Activated T-helper 2 cell treated with anti-CD3 and anti-CD28 coated beads, Interferon-gamma antibody, Interleukin-2, Interleukin-4, amounts not matched to agents 10 μg/mL and 5 μg/mL and 100 μg/mL, durations not matched to agents 14 hours and 24 hours and 36 hours (primary cell): ENCODE measurements at places on chromosomes 7 and 10. TPM values are rescaled to one million over a fixed set of nuclear protein-coding genes. Genes with fewer than 3 reads are reported as not detected.

DNA sequence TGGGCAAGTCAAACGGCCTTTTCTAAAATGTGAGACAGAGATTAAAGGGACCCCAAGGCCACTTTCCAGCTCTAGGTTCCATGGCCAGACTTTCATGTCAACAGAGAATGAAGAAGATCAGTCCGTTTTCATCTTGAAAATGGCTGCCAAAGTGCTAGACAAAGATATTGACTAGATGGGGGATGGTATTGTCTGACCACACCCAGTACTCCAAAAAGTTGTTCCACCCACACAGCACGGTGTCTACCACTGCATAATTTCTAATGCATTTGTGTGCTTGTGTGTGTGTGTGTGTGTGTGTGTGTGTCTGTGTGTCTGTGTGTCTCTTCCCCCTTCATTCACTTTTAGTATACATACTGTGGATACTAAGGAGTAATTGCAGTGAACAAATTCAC is 1.3 kb downstream of the COL1A2 start:
- no peaks in the 10 kb centered on the region for H3K36me3 ChIP-seq
- H3K4me3 ChIP-seq: no peak overlapping the region
- H3K4me1 ChIP-seq: peaks cover 23% of the 10 kb centered on the region
- H3K27me3 ChIP-seq: peaks cover 7% of the 10 kb centered on the region

Gene LRRC17
- total RNA-seq: 0.18 TPM in 1 of 2 replicates, not detected in the other

- H3K27ac ChIP-seq: no peak overlapping the region
- DNase-seq: no peak
- H3K36me3 ChIP-seq: peaks cover 8% of the 10 kb centered on the region
- peaks cover 25% of the 10 kb centered on the region for H3K4me1 ChIP-seq
- no peak overlapping the region for H3K4me3 ChIP-seq
- H3K27me3 ChIP-seq: no peaks in the 10 kb centered on the region
Observed at GRCh38 chr7:30510124-30511075, 5.8 kb upstream of the GGCT start.

DNA sequence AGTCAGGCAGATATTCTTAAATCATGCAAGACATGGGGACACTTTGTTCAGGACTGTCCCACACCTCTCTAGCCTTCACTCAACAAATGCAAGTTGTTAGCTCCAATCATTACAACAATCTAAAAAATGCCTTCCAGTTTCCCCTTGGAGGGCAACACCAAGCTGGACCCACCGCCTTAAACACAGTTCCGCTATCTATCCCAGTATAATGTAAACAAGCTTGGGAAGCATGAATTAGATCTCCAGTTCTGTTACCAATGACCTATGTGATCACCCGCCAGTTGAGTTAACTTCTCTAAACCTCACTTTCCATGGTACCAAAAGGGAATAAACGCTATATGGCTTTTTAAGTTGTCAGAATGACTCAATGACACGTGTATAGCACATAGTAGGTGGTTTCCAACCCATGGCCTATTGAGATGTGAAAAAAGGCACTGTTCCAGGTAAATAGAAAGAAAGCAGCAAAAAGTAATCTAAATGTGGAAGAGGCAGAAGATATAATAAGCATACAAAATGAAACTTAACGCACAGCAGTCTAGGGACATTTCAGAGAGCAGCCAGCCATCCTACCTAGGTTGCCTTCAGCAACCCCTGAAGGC is 2.4 kb upstream of the REEP3 start:
- no peak overlapping the region for H3K27ac ChIP-seq
- no peaks in the 10 kb centered on the region for H3K27me3 ChIP-seq
- H3K4me3 ChIP-seq: no peak overlapping the region
- no peak for DNase-seq

Gene FUOM
- 44.0 and 45.7 TPM in 2 replicates for total RNA-seq

DNA sequence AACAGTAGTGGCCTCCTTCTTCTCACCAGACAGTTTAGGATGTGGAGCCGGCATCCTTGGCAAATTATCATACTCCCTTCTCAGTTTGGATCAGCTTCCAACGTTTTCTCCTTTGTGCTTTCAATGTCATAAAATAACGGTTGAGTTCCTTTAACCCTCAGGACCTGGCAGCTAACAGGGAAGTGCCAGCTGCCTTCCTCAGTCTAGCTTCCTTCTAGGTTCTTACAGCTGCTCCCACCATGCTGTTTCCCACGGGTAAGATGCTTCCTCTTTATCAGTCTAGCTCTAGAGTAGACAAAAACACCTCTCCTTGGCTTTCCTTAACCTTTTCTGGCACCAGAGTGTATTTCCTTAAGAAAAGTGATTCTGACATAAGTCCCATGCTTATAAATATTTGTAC is 33.2 kb downstream of the BLVRA start:
- no peaks in the 10 kb centered on the region for H3K27me3 ChIP-seq
- H3K27ac ChIP-seq: no peak overlapping the region
- H3K4me1 ChIP-seq: no peaks in the 10 kb centered on the region
- no peak for DNase-seq
- H3K36me3 ChIP-seq: peaks cover 15% of the 10 kb centered on the region
- H3K4me3 ChIP-seq: no peak overlapping the region
